ENCODE measurements at places on chromosomes 16 and 17. TPM values are rescaled to one million over a fixed set of nuclear protein-coding genes. Genes with fewer than 3 reads are reported as not detected.

VTN gene
- 0.24 TPM for total RNA-seq

GNAO1 gene
- total RNA-seq, result 2.3 TPM

ACSM2B gene
- not detected for total RNA-seq

C17orf78 gene
- not detected for total RNA-seq

IGSF6 gene
- not detected for total RNA-seq

FAM20A gene
- not detected for total RNA-seq

CFAP52 gene
- not detected for total RNA-seq

FSCN2 gene
- 0.26 TPM for total RNA-seq

HS3ST3B1 gene
- total RNA-seq, result 20.8 TPM

CIBAR2 gene
- not detected for total RNA-seq

- H3K27me3 ChIP-seq, result no peaks in the 10 kb centered on the region
- no peak for DNase-seq
- H3K4me1 ChIP-seq, result no peaks in the 10 kb centered on the region
- no peak overlapping the region for H3K4me3 ChIP-seq
- H3K27ac ChIP-seq, result no peak overlapping the region
- H3K36me3 ChIP-seq, result no peaks in the 10 kb centered on the region
These were observed 495.1 kb downstream of the CDH11 start for GRCh38 chr16:64626776-64627175.

- no peak overlapping the region for H3K27ac ChIP-seq
- H3K4me1 ChIP-seq, result peaks cover 3% of the 10 kb centered on the region
These were observed 27.3 kb downstream of the COX4I1 start for GRCh38 chr16:85826686-85827247.

- H3K36me3 ChIP-seq, result peaks cover 20% of the 10 kb centered on the region
- H3K4me1 ChIP-seq, result peaks cover 45% of the 10 kb centered on the region
- peak overlapping the region; percentile 84 for H3K27ac ChIP-seq
- H3K4me3 ChIP-seq, result peak overlapping the region; percentile 95
- DNase-seq, result peak; percentile 85
These were observed 677 bp downstream of the SNTB2 start for GRCh38 chr16:69187446-69188235.

DNA sequence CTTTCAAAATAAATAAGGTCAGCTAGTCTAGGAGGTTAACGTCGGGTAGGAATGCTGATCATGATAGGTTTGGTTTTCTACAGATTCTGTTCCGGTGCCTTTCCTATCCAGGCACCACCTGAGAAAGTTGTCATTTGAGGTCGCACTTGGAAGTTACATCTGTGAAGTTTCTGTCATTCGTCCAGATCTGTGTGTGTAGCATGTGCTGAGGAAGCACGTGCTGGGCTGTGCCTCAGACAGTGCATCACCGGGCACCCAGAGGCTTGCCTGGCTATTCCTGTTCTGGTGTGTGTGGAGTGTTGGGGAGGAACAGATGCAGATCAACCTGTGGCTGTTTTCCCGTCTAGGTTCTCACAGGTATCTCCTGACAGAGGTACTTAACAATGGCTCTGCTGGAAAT, 42.6 kb downstream of the DNAJA2 start:
- DNase-seq, result no peak
- no peaks in the 10 kb centered on the region for H3K27me3 ChIP-seq
- H3K27ac ChIP-seq, result no peak overlapping the region
- H3K4me3 ChIP-seq, result no peak overlapping the region
- peaks cover 3% of the 10 kb centered on the region for H3K36me3 ChIP-seq

DNA sequence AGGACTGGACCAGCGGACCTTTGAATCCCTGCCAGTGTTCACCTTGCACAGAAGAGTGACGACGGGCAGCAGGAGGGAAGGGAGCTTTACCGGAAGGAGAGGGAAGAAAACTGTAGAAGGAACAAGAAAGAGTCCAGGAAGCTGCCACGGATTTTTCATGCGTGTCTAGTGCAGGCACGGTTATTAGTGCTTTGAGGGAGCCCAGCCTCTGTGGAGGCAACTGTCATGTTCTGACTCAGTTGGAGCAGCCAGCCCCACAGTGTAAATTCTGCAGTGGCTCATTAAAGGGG, 6.5 kb upstream of the HOXB13 start:
- H3K36me3 ChIP-seq, result peaks cover 2% of the 10 kb centered on the region
- H3K4me1 ChIP-seq, result peaks cover 14% of the 10 kb centered on the region
- no peak for DNase-seq
- no peak overlapping the region for H3K27ac ChIP-seq
- H3K4me3 ChIP-seq, result no peak overlapping the region
- H3K27me3 ChIP-seq, result peaks cover 92% of the 10 kb centered on the region

DNA sequence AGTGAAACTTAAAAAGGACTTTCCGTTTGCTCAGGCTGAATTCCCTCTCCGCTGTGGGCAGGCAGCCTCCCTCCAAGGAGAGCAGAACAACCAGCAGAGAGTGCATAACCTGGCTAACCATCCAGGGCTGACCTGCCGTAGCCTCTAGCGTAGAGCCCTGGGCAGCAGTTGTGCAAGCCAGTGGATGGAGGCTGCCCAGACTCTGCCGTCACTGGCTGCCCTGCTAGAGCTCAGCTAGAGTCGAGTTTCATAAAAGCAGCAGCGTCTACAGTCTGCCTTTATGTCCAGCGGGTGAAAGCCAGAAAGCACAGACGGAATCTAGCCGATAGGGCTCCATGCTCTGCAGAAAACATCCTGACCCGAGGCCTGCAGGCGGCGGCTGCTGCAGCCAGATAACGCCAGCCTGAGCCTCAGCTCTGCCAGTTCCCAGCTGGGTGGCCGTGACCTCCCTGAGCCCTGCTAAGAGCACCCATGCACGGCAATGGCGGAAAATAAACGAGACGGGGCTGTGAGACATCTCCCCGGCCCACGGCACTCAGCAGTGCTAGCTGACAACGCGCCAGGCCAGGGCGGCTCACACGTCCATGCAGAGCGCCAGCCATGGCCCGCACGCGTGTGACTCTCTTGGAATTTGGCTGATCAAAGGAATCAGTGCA, 231.3 kb downstream of the ENGASE start:
- no peaks in the 10 kb centered on the region for H3K36me3 ChIP-seq
- H3K4me1 ChIP-seq, result no peaks in the 10 kb centered on the region
- no peak for DNase-seq

DNA sequence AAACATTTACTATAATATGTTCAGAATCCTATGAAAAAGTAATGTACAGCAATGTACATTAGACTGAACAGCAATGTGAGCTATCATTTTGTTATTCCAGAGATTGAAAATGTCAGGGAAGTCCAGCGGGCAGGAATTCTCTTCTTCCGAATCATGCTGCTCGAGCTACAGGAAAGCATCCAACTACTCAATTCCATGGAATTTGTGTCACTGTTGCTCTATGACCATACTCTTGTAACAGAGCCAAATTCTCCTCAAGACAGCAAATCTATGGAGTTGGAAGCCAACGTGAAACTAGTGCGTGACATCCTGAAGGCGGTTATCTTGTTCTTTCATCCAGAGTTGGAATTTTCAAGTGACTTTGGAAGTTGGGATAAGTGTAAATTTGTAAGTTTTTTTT, 24.8 kb upstream of the NSRP1 start:
- no peak overlapping the region for H3K4me3 ChIP-seq
- H3K4me1 ChIP-seq, result peaks cover 4% of the 10 kb centered on the region
- H3K27me3 ChIP-seq, result peaks cover 46% of the 10 kb centered on the region
- DNase-seq, result no peak

DNA sequence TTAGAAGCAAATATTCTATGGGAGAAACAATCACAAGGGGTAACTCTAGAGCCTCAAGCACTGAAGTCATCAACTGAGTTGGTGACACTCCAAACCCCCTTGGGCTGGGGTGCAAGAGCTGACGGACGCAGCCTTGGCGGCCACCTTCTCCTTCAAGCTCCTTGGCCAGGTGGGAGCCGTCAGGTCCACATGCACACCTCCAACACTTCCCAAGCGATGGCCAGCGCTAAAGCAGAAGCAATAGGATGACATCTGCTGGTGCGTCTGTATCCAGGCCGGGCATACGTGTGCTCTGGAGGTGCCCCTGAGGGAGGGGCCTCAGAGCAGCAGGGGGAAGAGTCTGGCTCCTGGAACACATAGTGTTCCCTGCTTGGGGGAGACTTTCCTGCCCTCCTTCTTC, 12.2 kb upstream of the FOXJ1 start:
- H3K4me3 ChIP-seq, result no peak overlapping the region
- no peaks in the 10 kb centered on the region for H3K27me3 ChIP-seq
- peaks cover 21% of the 10 kb centered on the region for H3K4me1 ChIP-seq
- no peak for DNase-seq
- H3K36me3 ChIP-seq, result peaks cover 54% of the 10 kb centered on the region
- no peak overlapping the region for H3K27ac ChIP-seq

DNA sequence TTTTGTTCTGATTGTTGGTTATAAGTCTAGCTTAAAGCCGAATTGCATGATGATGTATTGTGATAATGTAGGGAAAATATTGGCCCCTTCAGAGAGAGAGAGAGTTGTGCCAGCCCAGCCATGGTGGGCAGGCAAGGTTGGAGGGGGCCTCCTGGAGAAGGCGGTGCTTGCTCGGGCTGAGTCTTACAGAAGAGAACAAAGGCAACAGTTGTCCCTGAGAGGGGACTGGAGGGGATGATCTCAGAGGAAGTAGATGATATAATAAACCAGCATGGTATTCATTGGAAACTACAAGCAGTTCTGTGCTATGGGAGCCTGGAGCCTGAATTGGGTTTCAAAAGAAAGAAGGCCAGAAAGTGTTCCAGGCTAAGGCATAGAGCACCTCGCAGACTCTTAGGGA, 173.8 kb downstream of the RPTOR start:
- H3K27ac ChIP-seq, result peak overlapping the region; percentile 11
- H3K4me3 ChIP-seq, result no peak overlapping the region
- no peak for DNase-seq

- H3K4me1 ChIP-seq, result peaks cover 3% of the 10 kb centered on the region
- H3K27me3 ChIP-seq, result no peaks in the 10 kb centered on the region
- DNase-seq, result no peak
- H3K4me3 ChIP-seq, result no peak overlapping the region
- peaks cover 4% of the 10 kb centered on the region for H3K36me3 ChIP-seq
- H3K27ac ChIP-seq, result no peak overlapping the region
These were observed 19.2 kb downstream of the ATP6V0D1 start for GRCh38 chr16:67461600-67462278.

- H3K4me3 ChIP-seq, result no peak overlapping the region
- no peak overlapping the region for H3K27ac ChIP-seq
- H3K36me3 ChIP-seq, result no peaks in the 10 kb centered on the region
- no peaks in the 10 kb centered on the region for H3K4me1 ChIP-seq
These were observed 20.6 kb downstream of the TPPP3 start for GRCh38 chr16:67372664-67373063.

GRCh38 chr16:193441-193840, 13.2 kb downstream of the HBQ1 start:
- peaks cover 2% of the 10 kb centered on the region for H3K4me1 ChIP-seq
- H3K4me3 ChIP-seq, result no peak overlapping the region
- no peak for DNase-seq
- H3K27me3 ChIP-seq, result no peaks in the 10 kb centered on the region
- peaks cover 60% of the 10 kb centered on the region for H3K36me3 ChIP-seq

DNA sequence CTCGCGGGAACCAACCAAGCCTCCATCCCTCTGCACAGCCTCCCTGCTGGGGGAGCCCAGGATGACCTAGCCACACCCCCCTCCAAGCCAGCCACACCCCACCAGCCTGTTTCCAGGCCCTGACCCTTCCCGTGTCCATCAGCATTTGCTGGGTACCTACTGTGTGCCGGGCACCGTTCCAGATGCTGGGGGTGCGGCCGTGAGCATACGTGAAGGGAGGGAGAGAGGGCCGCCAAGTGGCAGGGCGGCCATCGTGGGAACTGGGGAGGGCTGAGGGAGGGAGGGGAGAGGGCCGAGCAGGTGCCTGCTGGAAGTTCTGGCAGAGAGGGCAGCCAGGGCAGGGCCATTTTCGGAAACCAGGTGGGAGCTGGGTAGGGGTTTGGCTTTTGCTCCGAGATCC, 23.1 kb downstream of the ZFPM1 start:
- peaks cover 20% of the 10 kb centered on the region for H3K4me1 ChIP-seq
- no peaks in the 10 kb centered on the region for H3K27me3 ChIP-seq
- no peak overlapping the region for H3K4me3 ChIP-seq
- DNase-seq, result no peak
- no peak overlapping the region for H3K27ac ChIP-seq

DNA sequence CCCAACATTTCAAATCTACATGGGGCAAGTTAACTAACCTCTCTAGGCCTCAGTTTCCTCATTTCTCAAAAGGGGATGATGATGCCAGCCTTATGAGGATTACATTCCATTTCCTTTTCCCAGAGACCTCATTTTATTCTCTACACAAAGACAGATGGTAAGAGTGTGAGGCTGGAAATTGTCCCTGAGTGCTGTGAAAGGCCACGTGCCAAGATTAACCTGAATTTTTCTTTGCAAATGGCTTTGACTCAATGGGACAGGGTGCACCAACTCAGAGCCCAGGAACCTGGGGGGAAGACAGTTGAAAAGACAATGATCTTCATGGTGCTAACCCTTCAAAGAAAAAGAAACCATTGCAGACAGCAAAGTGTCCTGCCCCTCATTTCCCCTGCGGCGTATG, 332.8 kb downstream of the TMEM114 start:
- H3K27me3 ChIP-seq, result no peaks in the 10 kb centered on the region
- H3K4me1 ChIP-seq, result no peaks in the 10 kb centered on the region

- H3K27ac ChIP-seq, result no peak overlapping the region
- DNase-seq, result no peak
These were observed 15.9 kb downstream of the C1QTNF1 start for GRCh38 chr17:79039886-79040285.

- H3K4me1 ChIP-seq, result peaks cover 5% of the 10 kb centered on the region
- H3K27me3 ChIP-seq, result no peaks in the 10 kb centered on the region
- peaks cover 50% of the 10 kb centered on the region for H3K36me3 ChIP-seq
- H3K27ac ChIP-seq, result no peak overlapping the region
These were observed 17.8 kb downstream of the SERPINF1 start for GRCh38 chr17:1779571-1780131.

DNA sequence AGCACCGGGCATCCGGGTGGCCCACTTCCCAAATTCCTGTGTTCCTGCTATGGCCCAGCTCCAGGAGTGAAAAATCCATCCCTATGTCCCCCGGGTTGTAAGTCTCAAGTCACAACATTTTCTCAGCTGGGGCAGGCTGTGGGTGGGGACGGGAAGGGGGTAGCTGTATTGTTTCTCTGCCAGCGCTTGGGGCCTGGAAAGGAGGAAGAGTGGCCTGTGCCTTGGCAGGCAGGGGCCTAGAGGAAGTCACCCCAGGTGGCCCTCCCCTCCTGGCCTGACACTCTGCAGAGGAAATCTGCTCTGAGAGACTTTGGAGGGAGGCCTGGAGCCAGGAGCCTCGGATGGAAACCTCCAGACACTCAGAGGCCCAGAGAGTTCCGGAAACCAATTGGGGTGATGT, 10.6 kb upstream of the SCN4A start:
- H3K27ac ChIP-seq, result no peak overlapping the region
- no peak overlapping the region for H3K4me3 ChIP-seq
- DNase-seq, result no peak
- H3K36me3 ChIP-seq, result peaks cover 6% of the 10 kb centered on the region
- H3K27me3 ChIP-seq, result peaks cover 3% of the 10 kb centered on the region

GRCh38 chr17:9131371-9131770, 110.1 kb downstream of the NTN1 start:
- DNase-seq, result no peak
- H3K27me3 ChIP-seq, result no peaks in the 10 kb centered on the region
- H3K27ac ChIP-seq, result no peak overlapping the region
- H3K36me3 ChIP-seq, result no peaks in the 10 kb centered on the region
- no peak overlapping the region for H3K4me3 ChIP-seq
- no peaks in the 10 kb centered on the region for H3K4me1 ChIP-seq

GRCh38 chr17:72520665-72521303, 400.0 kb downstream of the SOX9 start:
- H3K4me3 ChIP-seq, result no peak overlapping the region
- peaks cover 8% of the 10 kb centered on the region for H3K27me3 ChIP-seq
- H3K4me1 ChIP-seq, result no peaks in the 10 kb centered on the region
- DNase-seq, result no peak
- H3K36me3 ChIP-seq, result no peaks in the 10 kb centered on the region
- no peak overlapping the region for H3K27ac ChIP-seq

Data from activated CD4-positive, alpha-beta T cell treated with anti-CD3 and anti-CD28 coated beads, Interleukin-2, amount 10 ng/mL, durations not matched to agents 24 days and 14 days (primary cell).